Body of pancreas (tissue), 4 donors: ENCODE measurements at places on chromosomes 5 and 9. TPM values are rescaled to one million over a fixed set of nuclear protein-coding genes. Genes with fewer than 3 reads are reported as not detected.

OCLN gene
- 63.6 TPM for total RNA-seq

DNA sequence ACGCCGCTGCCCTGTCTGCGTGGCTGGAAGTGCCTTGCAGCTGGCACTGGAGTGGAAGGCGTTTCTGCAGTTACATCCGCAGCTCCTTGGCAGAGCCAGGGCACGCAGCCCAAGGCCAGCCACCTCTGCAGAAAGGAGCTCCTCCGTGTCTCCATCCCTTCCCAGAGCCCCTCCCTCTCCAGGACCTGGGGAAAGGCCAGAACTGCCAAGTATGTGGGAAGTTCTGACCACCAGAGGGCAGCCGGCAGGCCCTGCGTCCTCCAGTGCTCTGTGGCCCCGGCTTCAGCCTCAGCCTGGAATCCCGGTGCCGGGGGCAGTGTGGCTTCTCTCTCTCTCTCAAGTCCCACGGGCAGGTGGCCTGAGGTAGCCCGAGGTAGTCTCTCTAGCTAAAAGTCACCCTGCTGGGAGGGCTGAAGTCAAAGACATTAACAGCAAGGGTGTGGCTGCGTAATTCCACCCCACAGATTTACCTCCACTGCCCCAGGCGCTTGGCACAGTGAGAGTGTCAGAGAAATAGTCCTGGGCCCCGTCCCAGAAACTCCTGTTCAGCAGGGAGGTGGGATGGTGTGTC lies 101.7 kb upstream of the FCN2 start:
- no peaks in the 10 kb centered on the region for H3K27me3 ChIP-seq
- H3K36me3 ChIP-seq = no peaks in the 10 kb centered on the region
- no peaks in the 10 kb centered on the region for H3K4me1 ChIP-seq
- H3K4me3 ChIP-seq = no peak overlapping the region
- peak; percentile 52 for DNase-seq
- no peak overlapping the region for H3K27ac ChIP-seq

GFI1B gene
- total RNA-seq = not detected

SH2D3C gene
- total RNA-seq = 4.2 TPM
